Right ventricle myocardium inferior (tissue), 1 donor: ENCODE measurements at places on chromosomes 12 and 14. TPM values are rescaled to one million over a fixed set of nuclear protein-coding genes. Genes with fewer than 3 reads are reported as not detected.

Gene TWF1
- total RNA-seq = 14.0 TPM

Gene LRRC10
- total RNA-seq = 39.2 TPM

Gene CMKLR1
- total RNA-seq = 10.6 TPM

Gene FMNL3
- total RNA-seq = 10.8 TPM

Gene MAP1LC3B2
- 3.5 TPM for total RNA-seq

Gene DBX2
- 0.24 TPM for total RNA-seq

Gene MYF6
- total RNA-seq = not detected

Gene TECPR2
- total RNA-seq = 19.4 TPM

Gene BRMS1L
- total RNA-seq = 11.7 TPM

Gene ATL1
- 1.1 TPM for total RNA-seq

Gene MVK
- 11.8 TPM for total RNA-seq

Gene LHX5
- total RNA-seq = not detected

Gene PTHLH
- not detected for total RNA-seq

Gene TUBA1C
- 86.2 TPM for total RNA-seq

Gene FLVCR2
- total RNA-seq = 3.4 TPM

Gene TBX3
- 11.9 TPM for total RNA-seq

Gene C1R
- 227 TPM for total RNA-seq

Gene CCDC196
- not detected for total RNA-seq

Gene MYO1H
- 0.16 TPM for total RNA-seq

Gene CACNA1C
- 171 TPM for total RNA-seq

Gene SYCP3
- total RNA-seq = not detected

Gene OTOGL
- 0.38 TPM for total RNA-seq

Gene RDH5
- total RNA-seq = 12.9 TPM

Gene GPR84
- 0.22 TPM for total RNA-seq

Gene TIMELESS
- 3.2 TPM for total RNA-seq

Gene CLEC4C
- total RNA-seq = not detected

Gene VRTN
- not detected for total RNA-seq

Gene PRB2
- total RNA-seq = not detected

Gene WSCD2
- total RNA-seq = 0.73 TPM

Gene ARMH4
- 5.5 TPM for total RNA-seq

Gene PRPH
- 0.57 TPM for total RNA-seq

Gene SP7
- total RNA-seq = not detected

Gene KRT84
- not detected for total RNA-seq

Gene DHH
- 0.87 TPM for total RNA-seq

Gene IPO4
- 10.5 TPM for total RNA-seq

Gene EFS
- 4.0 TPM for total RNA-seq

Gene TMEM229B
- 4.2 TPM for total RNA-seq

Gene CFAP251
- total RNA-seq = 1.3 TPM

Gene MYRFL
- total RNA-seq = 0.11 TPM

Gene WNT1
- not detected for total RNA-seq

Gene TMEM260
- 5.9 TPM for total RNA-seq

Gene SDR9C7
- not detected for total RNA-seq

Gene KRT71
- not detected for total RNA-seq
